ELF-1 (cell line): ENCODE measurements at places on chromosomes 16 and 17.
A peak's percentile ranks its signal among the peaks of the same experiment; 100 is the strongest.

- DNase-seq = no peak
Observed at GRCh38 chr16:68786685-68787418, 49.8 kb downstream of the CDH1 start.

DNA sequence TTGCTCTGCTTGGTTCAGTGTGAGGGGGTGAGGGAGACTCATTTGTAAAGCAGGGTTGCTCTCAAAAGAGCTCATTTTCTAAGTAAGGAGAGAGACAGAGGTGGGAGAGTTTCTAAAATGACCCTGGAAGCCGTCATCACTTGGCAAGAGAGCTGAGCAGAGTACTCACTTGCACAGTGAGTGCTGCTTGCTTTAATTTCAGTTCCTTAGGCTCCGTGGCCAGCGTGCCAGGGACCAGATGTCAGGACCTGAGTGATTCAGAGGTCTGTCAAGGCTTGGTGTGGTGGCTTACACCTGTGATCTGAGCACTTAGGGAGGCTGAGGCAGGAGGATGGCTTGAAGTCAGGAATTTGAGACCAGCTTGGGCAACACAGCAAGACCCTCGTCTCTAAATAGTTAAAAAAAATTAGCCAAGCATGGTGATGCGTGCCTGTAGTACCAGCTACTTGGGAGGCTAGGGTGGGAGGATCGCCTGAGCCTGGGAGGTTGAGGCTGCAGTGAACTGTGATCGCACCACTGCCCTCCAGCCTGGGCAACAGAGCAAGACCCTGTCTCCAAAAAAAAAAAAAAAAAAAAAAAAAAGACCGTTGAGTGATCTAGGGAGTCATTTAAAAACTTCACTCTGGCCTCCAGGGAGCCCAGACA, 10.7 kb downstream of the ZNF205 start:
- DNase-seq = no peak

GRCh38 chr16:4691666-4692412, 1.5 kb upstream of the NUDT16L1 start:
- DNase-seq = no peak

DNA sequence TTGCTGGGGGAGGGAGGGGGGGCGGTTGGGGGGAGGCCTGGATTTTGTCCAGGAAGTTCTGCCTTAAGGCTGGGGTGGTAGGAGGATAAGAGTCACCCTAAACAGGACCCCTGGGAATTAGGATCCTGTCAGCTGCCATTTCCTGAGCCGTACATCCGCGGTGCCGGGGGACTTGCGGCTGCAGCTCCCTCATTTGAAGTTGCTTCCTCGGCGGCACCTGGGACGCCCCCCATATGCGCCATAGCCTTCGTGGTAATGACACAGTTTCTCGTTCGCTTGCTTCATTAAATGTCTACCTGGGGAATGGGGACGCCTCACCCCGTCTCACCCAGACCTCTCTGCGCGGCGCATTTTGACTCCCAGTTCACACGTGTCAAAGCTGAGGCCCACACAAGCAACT, 55.1 kb upstream of the PABPN1L start:
- no peak for DNase-seq

- no peak for DNase-seq
Observed at GRCh38 chr16:88700636-88701482, 5.3 kb downstream of the RNF166 start.

DNA sequence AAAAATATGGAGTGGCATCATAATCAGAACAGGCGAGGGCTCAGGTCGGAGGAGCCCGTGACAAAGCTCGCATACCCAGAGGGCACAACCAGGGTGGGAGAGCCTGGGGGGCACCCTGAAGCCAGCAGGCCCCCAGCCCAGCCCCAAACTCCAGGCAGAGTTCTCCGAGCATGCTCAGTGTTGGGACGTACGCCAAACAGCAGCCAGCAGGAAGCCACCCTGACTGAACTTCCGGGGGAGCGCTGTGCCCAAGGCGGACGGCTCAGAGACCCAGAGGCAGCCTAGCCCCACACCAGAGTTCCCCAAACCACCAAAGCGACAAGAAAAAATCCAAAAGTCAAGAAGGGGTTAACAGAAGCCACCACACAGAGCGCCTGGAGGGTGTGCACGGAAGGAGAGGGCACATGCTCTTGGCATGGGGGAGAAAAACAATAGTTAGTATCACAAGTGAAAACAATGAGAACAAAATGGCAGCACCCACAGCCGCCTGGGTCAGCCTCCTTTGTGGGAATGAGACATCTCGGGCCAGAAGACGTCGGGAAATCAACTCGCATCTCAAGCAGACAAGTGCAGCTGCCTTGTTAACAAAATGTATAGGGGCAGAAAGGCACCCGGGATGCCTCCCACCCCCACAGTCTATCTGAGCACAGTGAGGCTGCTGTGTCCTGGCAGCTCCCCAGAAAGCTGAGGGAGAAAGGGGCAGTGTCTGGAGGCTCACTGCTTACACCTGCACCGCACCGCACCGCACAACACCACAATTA, 11.9 kb downstream of the EXOC7 start:
- DNase-seq = no peak

DNA sequence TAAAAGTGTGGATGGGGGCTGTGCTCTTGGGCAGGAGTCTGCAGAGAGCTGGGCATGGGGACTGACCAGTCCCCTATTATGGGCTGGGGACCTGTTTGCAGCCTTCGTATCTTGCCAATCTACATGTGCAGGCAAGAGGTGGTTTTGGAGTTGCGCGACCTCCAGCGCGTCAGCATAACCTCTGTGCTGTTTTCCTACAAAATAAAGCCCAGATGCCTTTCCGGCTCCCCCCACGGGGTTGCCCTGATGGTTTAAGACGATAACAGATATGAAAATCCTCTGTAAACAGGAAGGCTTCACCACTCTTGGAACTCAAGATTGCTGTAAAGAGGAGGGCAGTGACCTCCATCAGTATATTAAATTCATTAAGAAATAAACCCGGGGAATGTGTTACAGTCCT, 16.5 kb upstream of the SPPL2C start:
- no peak for DNase-seq

DNA sequence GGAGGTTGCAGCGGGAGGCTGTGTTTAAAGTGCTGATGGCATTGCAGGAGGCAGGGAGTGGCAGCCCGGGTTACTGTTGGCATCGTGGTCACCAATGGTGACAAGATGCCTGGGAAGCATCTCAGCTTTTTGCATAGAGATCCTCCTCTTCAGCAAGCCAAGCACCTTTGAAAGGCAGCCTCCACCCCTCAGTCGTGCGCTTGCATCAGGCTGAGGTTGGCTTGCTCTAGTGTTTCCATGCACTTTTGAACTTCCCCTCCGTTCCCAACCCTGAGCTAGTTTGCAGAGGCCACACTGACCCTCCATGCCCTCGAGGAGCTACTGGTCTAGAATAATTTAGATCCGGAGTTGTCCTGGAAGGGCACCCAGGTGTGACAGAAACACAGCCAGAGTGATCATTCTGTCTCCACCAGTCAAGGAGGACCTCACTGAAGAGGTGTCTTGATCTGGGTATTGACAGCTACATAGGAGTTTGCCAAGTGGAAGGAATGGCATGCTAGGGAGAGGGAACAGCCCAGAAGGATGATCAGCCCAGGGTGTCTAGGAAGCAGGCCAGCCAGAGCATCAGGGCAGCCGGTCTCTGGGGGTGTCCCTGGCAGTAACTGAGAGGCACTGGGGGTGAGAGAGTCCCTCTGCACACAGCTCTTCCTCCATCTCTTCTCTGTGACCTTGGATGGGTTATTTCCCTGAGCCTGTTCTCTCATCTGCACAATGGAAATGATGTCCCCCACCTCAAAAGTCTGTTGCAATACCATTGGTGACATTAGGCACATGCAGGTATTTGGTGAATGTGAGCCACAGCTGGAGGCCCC, 7.7 kb downstream of the BEAN1 start:
- DNase-seq = peak; percentile 56

DNA sequence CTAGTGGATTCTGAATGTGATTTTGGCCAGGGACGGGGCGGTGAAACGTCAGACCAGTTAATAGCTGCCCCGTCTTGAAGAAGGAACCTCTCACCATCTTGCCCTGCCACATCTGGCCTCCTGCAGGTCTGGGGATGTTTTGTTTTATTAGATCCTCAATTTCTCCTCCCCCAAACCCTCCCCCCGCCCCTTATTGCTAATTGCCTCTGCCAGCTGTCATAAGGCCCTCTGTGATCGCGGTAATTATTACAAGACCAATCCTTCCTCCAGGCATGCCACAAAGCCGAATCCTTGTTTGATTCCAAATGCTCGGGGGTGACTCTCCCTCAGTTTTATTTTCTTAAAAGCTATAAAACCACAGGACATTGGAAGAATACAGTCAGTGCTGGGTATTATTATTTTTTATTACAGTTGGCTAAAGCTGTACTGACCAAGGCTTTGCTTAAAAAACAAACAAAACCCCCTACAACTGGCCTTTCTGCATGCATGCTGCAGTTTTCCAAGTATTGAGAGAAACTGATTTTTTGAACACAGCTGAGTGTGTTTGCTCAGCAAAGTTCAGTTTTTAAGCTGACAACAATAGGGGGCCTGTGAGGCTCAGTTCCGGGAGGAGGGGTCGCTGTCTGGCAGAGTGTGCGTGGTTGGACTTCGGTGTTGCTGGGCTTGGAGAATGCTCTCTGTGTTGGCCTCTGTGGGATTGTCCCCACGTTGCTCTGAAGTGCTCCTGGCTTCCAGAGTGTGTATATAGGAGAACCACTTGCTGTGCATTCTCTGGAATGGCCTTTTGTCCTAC, 1.7 kb downstream of the KSR1 start:
- DNase-seq = peak; percentile 64

DNA sequence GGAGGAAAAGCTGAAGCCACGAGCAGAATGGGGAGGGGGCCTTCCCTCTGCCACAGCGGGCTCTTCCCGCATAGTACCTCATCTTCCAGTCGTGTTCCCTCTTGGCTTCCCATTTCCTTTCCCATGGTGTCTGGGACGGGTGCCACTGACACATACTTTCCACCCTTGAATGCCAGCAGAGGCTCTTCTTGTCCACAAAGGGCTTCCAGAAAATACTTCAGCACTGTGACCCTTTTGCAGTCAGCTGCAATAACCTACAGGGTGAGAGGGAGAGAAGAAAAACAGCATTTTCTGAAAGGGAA, 30.7 kb downstream of the HIC1 start:
- no peak for DNase-seq

DNA sequence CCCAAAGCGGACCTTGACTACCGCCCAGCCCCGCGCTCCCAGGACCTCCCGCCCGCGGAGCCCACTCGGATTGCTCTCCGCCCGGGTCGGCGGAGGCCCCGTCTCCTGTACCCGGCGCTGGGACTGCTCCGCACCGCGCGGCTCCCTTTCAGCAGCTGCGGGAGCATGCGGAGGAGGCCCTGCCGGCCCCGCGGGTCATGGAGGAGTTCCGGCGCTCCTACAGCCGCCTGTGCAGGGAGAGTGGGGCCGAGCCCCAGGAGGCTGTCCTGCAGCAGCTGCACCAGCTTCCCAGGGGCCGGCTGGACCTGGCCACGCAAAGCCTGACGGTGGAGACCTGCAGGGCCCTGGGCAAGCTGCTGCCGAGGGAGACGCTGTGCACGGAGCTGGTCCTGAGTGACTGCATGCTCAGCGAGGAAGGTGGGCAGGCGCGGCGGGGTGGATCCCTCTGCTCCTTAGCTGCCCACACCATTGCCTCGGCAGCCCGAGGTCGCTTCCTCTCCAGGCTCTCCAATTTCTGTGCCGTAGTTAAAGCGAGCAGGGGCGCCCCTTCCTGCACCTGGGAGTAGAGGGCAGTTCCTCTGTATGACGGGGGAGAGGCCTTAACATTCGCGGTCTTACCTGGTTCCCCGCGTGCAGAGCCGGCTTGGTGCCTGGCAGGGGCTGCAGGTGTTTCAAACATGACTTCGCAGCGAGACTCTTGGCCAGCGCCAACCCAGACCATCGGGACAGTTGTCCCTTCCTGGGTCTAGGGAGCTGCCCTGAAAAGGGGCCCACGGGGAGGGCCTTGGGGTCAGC, 539 bp downstream of the LRRC45 start:
- peak; percentile 50 for DNase-seq

DNA sequence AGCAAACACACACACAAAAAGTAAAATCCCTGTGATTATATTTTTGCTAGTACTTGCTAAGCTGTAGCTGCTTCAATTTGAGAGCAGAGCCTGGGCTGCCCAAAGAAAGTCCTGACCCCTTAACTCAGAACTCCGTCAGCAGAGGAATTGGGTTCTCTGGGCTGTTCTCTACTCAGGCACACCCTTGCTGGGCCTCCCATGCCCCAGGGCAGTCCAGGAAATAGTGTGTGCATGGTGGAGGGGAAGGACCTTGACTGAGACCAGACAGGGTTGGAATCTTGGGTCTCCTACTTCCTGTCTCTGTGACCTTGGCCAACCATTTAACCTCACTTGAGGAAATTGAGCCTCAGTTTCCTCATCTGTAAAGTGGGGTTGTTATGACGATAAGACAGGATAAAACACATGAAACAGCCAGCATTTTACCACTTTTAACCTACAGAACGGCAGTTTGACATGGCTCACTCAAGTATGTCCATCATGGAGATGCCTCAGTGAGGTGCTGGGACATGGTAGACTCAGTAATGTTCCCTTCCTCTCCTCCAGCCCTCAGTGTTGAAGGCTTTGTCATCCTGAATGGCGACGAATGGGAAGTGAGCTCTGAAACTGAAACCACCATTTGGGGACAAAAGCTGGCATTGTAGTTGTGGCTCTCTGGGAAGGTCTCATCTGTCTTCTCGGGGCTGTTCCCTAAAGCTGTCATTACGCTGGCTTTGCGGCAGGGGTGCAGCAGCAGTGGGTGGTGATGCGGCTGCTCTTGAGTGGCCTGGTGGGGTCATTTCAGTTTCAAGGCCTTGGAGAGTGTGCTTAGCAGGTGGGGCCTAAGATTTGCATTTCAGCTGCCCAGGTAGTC, 74.9 kb downstream of the CMIP start:
- no peak for DNase-seq

DNA sequence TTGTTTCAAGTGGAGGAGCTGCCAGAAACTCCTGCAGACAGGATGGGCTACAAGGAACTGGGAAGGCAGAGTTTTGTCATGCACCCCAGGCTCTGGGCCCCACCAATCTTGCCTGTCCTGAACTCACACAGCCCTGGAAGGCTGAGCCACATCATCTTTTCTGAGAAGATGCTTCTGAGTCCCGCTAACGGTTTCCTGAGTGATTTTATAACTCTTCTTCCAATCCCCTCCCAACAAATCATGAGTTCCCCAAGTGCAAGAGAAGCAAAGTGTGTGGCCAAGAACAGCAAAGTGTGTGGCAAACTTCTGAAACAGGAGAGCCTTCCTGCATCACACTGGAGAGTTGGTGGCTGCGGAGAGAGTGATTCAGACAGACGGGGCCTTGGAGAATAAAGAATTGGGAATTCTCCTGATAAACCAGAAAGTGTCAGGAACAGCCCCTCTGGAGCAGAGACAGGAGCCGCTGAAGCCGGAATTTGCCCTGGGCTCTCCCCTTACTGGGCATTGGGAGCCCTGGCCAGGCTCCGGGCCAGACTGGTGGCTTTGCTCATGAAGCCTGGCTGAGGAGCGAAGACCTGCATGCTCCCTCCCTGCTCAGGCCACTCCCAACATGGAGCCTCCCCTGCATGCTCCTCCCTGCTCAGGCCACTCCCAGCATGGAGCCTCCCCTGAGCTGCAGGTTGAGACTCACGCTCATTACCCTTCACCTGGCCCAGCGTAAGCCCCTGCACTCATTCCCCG, 47.2 kb downstream of the PITPNM3 start:
- peak; percentile 31 for DNase-seq

GRCh38 chr17:49986396-49987289, 8.4 kb downstream of the DLX3 start:
- peak; percentile 2 for DNase-seq

- no peak for DNase-seq
Observed at GRCh38 chr17:50046667-50047066, 9.2 kb upstream of the ITGA3 start.
